ENCODE measurements at places on chromosomes 13 and 19.

DNA sequence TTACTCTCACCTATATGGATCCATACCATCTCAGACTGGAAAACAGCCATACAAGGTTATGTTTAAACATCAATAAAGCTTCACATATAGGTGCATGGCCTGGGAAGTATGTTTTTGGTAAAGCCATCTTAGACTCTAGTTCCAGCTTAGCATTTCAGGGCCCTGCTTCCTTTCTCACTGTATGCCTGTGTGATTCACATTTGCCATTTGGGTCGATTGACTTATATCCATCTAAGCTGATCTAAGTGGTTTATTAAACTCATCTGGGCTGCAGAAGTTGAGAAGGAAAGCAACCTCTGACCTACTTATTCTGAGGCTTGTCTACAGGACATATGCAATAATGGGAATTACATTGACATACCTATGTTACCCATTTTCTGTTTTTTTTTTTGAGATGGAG, 33.5 kb downstream of the ZNF506 start:
- no peaks in the 10 kb centered on the region for H3K4me1 ChIP-seq
- H3K27me3 ChIP-seq = no peaks in the 10 kb centered on the region
- no peaks in the 10 kb centered on the region for H3K36me3 ChIP-seq
- no peak overlapping the region for H3K27ac ChIP-seq
- no peak overlapping the region for H3K4me3 ChIP-seq

- H3K27ac ChIP-seq = no peak overlapping the region
- DNase-seq = no peak
- H3K36me3 ChIP-seq = no peaks in the 10 kb centered on the region
- H3K4me1 ChIP-seq = no peaks in the 10 kb centered on the region
- H3K27me3 ChIP-seq = no peaks in the 10 kb centered on the region
Measured at GRCh38 chr13:27673911-27674310, 52.2 kb downstream of the POLR1D start.

GRCh38 chr19:38734176-38734425, 10.2 kb downstream of the CAPN12 start:
- H3K4me1 ChIP-seq = peaks cover 15% of the 10 kb centered on the region
- H3K27me3 ChIP-seq = no peaks in the 10 kb centered on the region
- H3K27ac ChIP-seq = peak overlapping the region; percentile 76
- DNase-seq = peak; percentile 26

DNA sequence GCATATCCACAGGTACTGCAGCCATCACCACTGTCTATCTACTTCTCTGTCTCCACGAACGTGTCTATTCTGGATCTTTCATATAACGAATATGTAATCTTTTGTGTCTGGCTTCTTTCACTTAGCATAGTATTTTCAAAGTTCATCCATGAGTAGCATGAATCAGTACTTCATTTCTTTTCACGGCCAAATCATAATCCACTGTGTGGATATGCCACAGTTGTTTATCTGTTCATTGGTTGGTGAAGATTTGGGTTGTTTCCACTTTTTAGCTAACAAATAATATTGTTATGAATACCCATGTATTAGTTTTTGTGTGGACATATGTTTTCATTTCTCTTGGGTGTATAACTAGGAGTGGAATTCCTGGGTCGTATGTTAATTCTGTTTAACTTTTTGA, 14.4 kb downstream of the RGCC start:
- no peaks in the 10 kb centered on the region for H3K36me3 ChIP-seq
- H3K4me3 ChIP-seq = no peak overlapping the region
- DNase-seq = no peak
- H3K4me1 ChIP-seq = no peaks in the 10 kb centered on the region
- H3K27ac ChIP-seq = no peak overlapping the region

- no peak overlapping the region for H3K27ac ChIP-seq
- H3K4me1 ChIP-seq = peaks cover 9% of the 10 kb centered on the region
- H3K36me3 ChIP-seq = no peaks in the 10 kb centered on the region
Measured at GRCh38 chr19:35760711-35761349, 2.9 kb downstream of the PROSER3 start.

DNA sequence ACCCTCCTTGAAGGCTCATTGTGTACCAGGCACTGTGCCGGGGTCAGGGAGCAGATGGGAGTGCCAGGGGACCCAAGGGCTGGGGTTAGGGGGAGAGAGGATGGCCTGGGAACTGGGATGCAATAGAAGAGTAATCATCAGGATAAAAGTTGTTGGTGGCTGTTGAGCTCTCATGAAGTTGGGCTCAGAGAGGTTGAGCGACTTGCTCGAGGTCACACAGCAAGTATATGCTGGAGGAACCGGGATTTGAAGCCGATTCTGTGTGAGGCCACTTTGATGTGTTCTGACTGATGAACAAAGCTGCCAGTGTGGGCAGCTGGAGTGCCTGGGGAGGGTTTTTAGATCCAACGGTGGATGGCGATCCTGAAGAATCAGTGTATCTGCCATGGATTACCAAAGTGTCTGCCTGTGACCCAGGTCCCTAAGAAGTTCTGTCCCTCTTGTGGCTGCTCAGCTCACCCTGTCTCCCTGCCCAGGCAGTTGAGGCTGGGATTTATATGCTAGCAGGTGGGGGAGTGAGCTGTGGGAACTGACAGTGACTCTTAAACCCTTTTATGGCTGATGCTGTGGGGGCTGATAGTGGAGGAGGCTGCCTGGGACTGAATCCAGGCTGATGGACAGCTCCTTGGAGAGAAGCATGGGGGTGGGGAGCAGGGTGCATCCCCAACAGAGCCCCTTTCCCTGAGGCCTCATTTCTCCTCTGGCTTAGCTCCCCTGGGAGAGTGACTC, 8.3 kb downstream of the ARHGEF18 start:
- H3K4me3 ChIP-seq = peak overlapping the region; percentile 39
- DNase-seq = peak; percentile 84
- peak overlapping the region; percentile 81 for H3K27ac ChIP-seq
- H3K27me3 ChIP-seq = no peaks in the 10 kb centered on the region
